ENCODE measurements at places on chromosomes 4 and X. TPM values are rescaled to one million over a fixed set of nuclear protein-coding genes. Genes with fewer than 3 reads are reported as not detected.
A peak's percentile ranks its signal among the peaks of the same experiment; 100 is the strongest.

DNA sequence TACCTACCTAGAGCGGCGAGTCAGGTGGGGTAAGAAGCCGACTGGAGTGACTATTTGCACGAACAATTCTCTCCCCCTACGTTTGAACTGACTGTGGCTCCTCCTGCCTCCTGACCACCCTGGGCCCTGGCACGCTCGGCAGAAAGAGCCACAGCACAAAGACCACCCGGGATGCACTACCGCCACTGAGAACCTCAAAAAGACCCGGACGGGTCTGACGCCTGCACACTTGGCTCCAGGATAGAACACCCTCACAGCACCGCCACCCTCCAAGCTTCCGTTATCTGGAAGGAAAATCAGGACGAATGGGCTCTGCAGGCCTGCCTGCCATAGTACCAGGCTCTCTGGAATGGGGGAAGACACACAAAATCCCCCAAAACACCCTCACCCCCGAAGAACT is 2.2 kb downstream of the LRPAP1 start:
- no peak for DNase-seq

DNA sequence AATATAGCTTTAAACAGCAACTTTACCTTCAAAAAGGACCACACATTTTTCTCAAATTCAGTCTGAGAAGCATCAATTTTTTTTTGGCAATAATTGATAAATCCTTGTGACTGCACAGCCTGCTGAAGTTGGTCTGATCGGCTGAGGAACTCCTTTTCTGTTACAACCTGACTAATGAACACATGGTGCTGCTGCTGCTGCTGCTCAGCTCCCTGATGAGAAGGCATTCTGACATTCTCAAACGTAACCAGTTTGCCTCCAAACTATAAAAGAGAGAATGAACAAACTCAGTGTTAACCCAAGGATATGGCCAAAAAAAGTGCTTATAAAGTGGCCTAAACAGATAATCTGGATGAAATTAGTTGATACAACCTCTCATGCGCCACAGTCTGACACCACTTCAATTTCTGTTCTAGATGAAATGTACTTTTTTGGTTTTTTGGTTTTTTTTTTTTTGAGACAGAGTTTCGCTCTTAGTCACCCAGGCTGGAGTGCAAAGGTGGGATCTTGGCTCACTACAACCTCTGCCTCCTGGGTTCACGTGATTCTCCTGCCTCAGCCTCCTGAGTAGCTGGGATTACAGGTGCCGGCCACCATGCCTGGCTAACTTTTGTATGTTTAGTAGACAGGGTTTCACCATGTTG is 26.5 kb downstream of the SEC31A start:
- no peak for DNase-seq

The C4orf54 gene
- total RNA-seq: under 0.01 TPM

- DNase-seq: no peak
Observed at GRCh38 chrX:8034058-8034457, 106.8 kb upstream of the PNPLA4 start.

The GPR50 gene
- total RNA-seq: not detected

The RCHY1 gene
- total RNA-seq: 34.5 TPM

- peak; percentile 81 for DNase-seq
Observed at GRCh38 chrX:109774706-109775105, 41.6 kb upstream of the ACSL4 start.

- DNase-seq: peak; percentile 58
Observed at GRCh38 chr4:176436293-176436973, 116.7 kb downstream of the SPCS3 start.

GRCh38 chr4:6278801-6279197 is 9.1 kb downstream of the WFS1 start:
- peak; percentile 79 for DNase-seq

DNA sequence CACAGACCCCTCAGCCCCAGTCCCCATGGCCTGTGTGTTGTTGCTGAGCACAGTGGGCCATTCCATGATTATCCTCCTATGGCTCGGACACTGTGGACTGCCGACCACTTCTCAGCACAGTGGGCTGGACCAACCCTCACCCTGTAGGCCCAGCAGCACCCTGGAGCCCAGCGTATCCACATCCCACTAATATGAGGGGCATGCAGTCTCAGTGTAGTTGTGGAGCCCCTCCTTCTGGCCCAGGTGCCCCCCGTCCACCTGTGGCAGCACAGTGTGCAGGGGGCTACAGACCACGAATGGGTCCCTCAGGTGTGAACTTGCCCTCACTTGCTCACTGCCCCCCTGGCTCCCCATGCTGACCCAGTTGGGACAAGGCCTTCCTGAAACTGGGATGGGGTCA is 7.9 kb downstream of the SPON2 start:
- DNase-seq: no peak

GRCh38 chr4:2842687-2843262 is 869 bp upstream of the ADD1 start:
- DNase-seq: peak; percentile 10

DNA sequence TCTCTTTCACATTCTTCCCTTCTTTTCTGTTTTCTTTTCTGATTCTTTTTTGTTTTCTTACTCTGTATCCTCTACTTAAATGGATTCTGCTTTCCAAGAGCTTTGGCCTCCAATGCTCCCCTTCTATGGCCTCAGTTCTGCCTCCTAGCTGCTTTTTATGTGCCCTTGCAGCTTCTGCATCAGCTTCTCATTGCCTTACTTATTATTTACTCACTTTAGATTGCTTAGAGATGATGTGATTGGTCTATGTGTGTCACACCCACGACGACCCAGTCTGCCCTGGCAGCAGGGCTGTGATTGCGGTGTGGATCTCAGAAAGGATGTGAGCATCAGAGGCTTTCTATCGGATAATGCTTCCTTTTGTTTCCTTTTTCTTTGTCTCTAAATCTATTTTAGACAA is 71.8 kb upstream of the SMARCA5 start:
- peak; percentile 3 for DNase-seq

GRCh38 chrX:10725071-10725470 is 104.7 kb upstream of the MID1 start:
- DNase-seq: no peak

The PIR gene
- 21.3 TPM for total RNA-seq

DNA sequence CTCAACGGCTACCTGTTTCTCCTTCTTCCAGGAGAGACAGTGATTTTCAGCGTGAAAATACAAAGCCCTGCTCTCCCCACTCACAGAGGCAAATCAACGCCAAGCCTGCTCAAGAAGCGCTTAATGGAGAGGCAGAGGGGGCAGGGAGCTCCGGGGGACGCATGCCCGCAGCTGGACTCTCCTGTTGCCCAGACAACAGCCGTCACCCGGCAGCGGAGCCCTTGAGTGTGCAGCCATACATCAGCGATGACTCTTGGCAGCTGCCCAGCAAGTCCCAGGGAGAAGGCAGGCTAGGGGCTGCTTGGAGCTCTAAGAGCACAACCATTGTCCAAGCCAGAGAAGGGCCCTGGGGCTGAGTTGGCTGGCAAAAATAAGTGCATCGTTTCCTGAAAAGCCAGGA is 71.0 kb upstream of the AFAP1 start:
- peak; percentile 74 for DNase-seq

DNA sequence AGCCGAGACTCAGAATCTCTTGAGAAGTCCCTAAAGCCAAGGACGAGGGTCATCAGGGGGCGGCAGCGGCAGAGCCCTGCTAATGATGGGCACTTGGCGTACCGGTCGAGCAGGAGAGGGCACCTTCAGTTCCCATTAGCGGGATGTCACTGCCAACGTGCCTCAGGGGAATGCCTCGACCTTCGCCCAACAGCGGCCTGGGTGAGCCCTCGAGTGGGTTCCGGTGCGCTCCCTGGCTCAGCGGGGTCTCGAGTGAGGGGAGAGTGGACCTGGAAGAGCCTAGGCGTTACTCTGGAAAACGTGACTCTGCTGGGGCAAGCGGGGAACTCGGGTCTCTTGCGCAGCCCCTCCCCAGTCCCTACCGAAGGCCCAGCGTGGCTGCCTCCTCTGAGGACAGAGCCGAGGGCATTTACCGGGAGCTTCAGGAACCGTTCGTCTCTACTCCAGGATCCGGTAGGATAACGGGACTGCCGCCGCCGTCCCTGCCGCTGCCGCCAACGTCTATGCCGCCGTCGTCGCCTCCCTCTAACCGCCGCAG is 36.9 kb downstream of the PGRMC1 start:
- DNase-seq: no peak

The HCCS gene
- 22.0 TPM for total RNA-seq

DNA sequence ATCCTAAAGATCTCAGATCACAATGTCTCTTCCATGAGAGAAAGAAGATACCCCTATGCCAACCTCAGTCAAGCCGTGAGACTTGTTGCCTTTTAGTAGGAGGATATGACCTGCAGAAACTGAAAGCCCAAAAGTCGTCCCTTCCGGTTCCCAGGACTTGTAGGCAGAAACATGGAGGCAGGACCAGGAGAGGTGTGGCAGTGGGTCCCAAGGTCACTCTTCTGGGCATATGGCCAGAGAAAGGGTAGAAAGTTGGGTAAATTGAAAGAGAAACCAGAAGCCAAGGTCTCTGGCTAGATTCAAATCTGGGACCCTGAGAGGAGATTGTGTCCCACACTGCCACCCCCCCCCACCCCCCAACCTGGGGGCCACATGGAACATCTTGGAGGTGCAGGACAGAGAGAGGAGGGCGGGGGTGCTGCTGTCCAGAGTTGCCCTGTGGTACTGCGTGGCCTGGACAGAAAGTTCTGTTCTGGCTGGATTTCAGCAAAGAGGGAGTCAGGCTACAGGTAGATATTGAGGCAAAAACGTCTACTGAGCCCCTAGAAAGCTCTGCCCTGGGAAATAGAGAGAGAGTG is 55.4 kb downstream of the DDX3X start:
- no peak for DNase-seq

GRCh38 chrX:41919870-41920269 is 3.5 kb downstream of the CASK start:
- no peak for DNase-seq

The MAGED4B gene
- 22.1 TPM for total RNA-seq

DNA sequence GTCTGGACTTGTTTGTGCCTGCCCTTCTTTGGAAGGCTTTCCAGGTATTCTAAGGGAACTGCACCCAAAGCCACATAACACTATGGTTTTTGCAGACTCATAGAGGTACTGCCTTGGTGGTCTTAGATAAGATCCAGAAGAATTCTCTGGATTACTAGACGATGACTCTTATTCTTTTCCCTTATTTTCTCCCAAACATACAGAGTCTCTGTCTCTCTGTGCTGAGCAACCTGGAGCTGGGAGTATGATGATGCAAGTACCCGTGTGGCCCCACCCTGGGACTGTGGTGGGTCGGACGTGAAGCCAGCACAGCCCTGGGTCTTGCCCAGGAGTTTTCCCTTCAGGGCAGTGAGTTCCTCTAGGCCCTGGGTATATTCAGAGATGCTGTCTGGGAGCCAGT is 1342.4 kb upstream of the TENM3 start:
- no peak for DNase-seq

The ITGB1BP2 gene
- 0.51 TPM for total RNA-seq

DNA sequence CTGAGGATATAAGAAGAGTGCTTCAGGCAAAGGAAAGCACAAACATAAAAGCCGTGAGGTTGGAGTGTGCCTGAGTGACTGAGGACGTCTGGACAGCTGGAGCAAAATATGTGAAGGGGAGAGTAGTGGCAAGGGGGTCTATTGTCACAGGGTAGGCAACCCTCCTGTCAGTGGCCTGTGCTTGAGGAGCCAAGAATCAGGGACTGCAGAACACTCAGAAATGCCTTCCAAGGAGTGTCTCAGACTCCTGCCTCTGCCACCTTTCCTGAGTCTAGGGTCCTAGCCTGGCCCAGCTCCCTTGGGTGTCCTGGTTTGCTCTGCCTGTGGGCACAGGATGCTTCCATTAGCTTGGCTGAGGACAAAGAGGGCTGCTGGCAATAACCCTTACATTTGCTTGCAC is 152.5 kb upstream of the PJA1 start:
- DNase-seq: no peak

DNA sequence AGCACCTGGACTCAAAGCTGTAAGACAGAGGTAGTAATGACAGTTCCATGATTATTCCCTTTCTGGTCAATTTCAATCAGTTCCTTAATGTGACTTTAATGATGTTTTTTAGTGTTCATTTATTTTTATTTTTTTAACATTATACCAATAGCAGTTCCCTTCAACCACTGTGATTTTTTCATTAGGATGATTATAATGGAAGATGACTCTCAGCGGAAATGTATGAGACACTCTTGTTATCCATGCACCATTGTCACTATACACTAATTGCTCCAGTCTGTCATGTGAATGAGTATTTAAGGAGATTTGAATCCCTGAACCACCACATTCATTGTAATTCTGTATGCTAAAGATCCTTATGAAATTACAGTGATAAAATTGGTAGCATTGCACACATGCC is 2102.3 kb upstream of the AGA start:
- DNase-seq: no peak

The RNF212 gene
- 0.66 TPM for total RNA-seq

DNA sequence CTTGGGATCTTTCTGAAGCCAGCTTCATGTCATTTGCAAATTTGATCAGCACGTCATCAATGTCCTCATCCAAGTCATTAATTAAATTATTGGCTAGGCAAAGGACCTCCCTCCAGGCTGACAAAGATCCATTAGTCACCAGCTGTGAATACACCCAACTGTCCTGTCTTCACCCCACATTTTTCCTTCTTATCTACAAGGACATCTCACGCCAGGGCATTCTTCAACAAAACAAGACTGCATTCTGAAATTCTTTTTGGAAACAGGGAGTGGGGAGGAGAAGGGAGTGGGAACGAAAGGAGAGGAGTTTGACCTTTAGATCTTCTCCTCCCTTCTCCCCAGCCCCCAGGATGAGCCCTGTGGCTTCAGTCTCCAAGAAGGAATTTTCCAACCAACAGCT is 32.7 kb downstream of the NLGN3 start:
- DNase-seq: no peak

GRCh38 chr4:165768281-165768680 is 104.8 kb upstream of the TLL1 start:
- DNase-seq: no peak

DNA sequence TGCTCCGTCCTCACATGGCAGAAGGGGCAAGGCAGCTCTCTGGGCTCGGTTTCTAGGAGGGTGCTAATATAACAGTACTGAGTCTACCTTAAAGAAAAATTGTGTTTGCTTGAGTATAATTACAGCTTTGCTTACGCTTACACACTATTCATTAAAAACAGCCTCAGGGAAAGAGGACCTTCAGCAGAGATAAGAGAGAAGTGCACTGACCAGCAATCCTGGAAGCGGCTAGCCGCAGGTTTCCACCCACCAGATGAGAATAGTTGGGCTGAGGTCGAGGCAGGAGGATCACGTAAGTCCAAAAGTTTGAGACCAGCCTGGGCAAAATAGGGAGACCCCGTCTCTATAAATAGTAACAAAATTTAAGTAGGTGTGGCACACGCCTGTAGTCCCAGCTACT is 15.2 kb upstream of the MRFAP1 start:
- DNase-seq: no peak

DNA sequence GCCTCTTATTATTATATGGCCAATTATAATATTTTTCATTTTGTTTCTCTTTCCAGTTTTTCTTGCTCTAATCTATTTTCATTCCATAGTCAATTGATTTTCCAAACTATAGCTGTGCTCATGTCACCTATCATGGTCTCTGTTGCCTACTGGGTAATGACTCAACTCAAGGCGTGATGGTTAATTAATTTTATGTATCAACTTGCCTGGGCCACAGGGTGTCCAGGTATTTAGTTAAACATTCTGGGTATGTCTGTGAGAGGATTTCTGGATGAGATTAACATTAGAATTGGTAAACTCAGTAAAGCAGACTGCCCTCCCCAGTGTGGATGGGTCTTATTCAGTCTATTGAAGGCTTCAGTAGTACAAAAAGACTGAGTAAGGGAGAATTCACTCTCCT is 9.9 kb downstream of the FHIP1A start:
- no peak for DNase-seq

- DNase-seq: peak; percentile 76
Observed at GRCh38 chr4:103375278-103375677, 177.1 kb upstream of the CENPE start.

The CFAP97 gene
- 42.1 TPM for total RNA-seq

- no peak for DNase-seq
Observed at GRCh38 chrX:44735498-44735897, 108.3 kb upstream of the DUSP21 start.

All from fibroblast of lung (primary cell).